Breast epithelium (tissue), 4 donors: ENCODE measurements at places on chromosomes 12 and 14. TPM values are rescaled to one million over a fixed set of nuclear protein-coding genes. Genes with fewer than 3 reads are reported as not detected.

DNA sequence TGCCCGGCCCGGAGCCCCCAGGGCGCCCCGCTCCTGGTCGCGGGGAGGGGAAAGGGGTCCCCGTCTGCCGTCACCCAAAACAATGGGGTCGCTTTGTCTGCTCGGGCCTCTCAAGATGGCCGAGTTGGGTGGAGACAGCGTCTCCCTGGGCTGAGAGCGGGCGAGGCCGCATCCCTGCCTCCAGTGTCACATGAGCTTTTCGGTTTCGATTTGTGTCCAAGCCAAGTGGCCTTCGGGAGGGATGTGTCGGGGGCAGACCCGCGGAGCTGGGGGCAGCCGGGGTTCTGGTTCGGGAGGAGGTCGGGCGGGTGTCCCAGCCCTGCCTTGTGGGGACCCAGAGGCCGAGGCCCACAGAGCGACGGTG lies 790 bp downstream of the DYNC1H1 start:
- DNase-seq = peak; percentile 73

ENDOU gene
- 1.4 TPM for total RNA-seq

POC1B gene
- 30.4 TPM for total RNA-seq

DNA sequence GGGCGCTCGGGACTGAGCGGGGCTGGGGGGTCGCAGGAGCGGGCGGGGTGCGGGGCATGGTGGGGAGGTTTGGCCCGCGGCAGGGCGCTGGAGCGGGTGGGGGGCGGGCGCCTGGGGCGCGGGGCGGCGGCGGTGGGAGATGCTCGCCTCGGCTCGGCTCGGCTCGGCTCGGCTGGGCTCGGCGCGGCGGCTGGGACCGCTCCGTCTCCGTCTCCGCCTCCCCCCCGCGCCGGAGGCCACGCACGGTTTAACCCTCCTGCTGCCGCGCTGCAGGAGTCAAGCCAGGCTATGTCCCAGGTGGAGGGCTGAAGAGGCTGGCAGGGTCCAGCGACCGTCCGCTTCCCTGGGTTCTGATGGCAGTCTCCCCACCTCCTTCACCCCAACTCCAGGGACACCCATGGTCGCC lies at the start of gene PIANP:
Gene PIANP (minus strand): TSS at position 170 of the 406 bp plus-strand sequence. CDS start 2,754 bp downstream, outside the sequence.
- DNase-seq = peak; percentile 26

DNA sequence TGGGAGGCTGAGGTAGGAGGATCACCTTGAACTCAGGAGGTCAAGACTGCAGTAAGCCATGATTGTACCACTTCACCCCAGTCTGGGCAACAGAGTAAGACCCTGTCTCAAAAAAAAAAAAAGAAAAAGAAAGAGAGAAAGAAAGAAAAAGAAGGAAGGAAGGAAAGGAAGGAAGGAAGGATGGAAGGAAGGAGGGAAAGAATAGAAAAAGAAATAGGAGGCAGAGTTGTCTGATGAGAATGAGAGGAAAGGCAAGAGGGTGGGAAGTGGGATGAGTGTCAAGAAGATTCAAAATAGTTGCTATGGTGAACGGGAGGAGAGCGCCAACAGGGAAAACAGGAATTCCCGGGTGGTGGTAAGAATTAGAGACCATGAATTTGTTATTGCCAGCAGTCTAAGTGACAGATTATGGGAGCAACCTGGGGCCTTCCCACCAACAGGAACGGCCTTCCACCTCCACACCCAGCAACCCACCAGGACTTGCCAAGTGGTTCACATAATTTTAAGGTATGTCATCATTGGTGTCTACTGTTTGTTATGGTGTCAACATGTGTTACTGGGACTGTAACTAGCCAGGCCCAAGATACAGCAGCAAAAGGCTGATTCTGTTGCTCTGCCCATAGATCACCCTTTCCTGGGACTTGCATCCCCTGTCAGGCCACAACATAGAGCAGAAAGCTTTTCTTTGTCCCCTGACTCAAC lies 36.1 kb upstream of the C12orf76 start:
- no peak for DNase-seq

GRCh38 chr14:103825101-103825500 lies 22.3 kb downstream of the PPP1R13B start:
- DNase-seq = no peak

DNA sequence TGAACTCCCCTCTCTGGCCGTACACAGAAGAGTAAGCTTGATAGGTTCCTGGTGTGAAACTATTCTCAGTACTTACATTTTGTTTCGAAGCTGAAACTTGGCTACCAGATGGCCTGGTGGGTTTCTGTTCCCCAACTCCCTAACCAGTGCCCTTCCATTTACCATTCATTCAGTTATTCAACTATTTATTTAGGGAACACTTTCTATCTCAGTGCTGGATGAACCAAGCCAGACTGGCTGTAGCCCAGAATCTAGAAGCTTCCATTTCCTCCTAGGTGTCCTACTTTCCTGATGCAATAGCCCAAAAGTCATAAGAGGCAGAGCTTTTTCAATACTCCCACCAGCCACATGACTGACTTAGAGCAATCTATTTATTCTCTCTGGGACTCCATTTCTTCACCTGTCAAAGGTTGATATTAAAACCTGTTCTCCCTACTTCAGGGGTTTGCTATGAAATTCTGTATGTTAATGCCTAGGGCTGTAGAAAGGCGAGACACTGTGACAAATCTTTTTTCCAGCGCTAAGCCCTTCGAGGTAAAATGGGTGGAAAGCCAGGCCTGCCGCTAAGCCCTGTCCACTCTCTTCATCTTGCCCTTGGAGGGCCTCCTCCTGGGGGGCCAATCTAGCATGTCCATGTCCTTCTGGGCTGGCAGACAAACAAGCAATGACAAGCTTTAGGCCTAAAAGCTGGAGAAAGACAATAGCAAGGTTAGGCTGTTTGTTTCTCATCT lies 8.1 kb upstream of the IRF2BPL start:
- DNase-seq = no peak

DNA sequence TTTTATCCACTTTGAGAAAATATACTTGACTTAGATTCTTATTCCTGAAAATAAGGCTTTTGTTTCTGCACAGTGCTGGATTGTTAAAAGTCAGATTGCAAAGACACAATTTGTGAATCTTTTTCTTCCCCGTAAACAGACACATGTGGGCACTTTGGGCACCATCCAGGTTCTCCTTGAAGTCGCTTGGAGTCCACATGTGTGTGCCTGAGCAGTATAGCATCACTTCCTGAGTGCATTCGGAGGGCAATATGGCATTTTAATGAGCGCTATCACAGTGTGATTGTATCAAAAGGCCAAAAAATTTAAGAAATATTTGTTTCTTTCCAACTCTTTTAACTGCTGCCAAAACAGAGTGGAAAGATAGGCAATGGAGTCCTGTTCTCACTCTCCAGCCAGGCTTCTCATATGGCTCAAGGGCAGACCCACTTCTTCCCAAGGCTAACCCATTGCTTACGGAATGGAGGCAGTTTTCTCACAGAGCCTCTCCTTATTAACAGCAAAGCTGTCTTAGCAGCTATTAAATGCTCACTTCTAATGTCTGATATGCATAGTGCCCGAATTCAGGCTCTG lies 397.1 kb downstream of the EGLN3 start:
- DNase-seq = no peak

DNA sequence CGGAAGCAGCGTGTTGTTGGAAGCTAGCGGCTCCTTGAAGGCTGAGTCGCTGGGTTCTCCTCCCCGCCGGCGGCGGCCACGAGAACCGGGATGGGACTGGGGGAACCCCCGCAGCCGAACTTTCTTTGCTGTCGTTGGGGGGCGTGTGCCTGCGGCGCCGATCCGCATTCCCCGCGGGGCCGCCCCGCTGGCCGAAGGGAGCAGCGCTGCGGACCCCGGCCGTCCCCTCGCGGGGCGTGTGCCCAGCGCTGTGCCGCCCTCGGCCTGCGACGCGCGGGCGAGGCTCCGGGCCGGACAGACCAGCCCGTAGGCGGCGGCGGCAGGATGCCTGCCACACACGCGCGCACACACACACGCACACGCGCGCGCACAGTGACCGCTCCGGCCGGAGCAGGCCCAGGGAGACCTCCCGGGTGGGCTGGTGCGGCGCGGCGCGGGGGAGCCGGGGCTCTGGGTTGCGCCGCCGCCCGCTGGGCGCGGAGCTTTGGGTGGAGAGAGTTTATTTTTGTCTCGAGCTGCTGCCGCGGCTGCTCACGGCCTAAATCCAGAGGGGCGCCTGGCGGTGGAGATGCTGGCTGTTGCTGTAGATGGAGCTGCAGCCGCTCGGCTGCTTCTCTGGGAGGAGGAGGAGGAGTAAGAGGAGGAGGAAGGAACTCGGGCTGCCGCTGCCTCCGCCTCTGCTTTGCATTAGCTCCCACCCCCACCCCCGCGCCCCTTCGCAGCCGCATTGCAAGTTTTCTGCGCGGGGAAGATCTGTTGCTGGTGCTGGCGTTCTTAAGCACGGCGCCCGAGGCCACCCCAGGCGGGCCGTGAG lies at the start of gene SAMD4A:
Gene SAMD4A (plus strand): TSS at position 719 of the 814 bp plus-strand sequence. CDS start 789 bp downstream, outside the sequence.
- peak; percentile 68 for DNase-seq

- no peak for DNase-seq
These were observed 208.2 kb downstream of the DAD1 start for GRCh38 chr14:22380571-22381407.

- no peak for DNase-seq
These were observed 135.5 kb downstream of the GCH1 start for GRCh38 chr14:54767139-54767431.

NCAPD2 gene
- total RNA-seq = 53.9 TPM

DNA sequence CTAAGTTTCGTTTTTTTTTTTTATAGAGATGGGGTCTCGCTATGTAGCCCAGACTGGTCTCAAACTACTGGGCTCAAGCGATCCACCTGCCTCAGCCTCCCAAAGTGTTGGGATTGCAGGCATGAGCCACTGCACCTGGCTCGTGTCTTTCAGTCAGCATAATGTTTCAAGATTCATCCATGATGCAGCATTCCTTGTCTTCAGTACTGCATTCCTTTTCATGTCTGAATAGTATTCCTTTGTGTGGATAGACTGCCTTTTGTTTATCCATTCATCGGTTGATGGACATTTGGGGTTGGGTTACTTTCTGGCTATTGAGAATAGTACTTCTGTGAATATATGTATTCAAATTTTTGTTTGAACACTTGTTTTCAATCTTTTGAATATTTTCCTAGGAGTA lies 37.4 kb downstream of the HCAR2 start:
- DNase-seq = no peak

DNA sequence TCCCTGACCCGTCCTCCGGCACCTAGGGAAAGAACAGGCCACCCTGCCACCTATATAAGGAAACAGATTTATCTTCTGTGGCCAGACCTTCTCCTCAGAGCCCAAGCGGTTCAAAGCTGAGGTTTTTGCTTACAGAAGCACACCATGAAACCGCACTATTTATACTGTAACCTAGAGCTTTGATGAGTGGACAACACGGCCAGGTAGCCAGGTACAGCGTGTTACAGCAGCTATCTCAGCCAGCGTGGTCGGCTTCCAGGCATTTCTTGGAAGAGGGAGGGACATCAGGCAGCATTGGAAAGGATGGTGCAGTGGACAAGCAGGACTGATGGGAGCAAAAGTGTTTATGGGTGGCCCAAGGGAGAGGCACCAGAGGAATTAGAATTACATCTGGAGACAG lies 34.4 kb downstream of the TTC7B start:
- DNase-seq = no peak

- DNase-seq = peak; percentile 29
These were observed 106.6 kb downstream of the PRICKLE1 start for GRCh38 chr12:42482748-42483520.

DNA sequence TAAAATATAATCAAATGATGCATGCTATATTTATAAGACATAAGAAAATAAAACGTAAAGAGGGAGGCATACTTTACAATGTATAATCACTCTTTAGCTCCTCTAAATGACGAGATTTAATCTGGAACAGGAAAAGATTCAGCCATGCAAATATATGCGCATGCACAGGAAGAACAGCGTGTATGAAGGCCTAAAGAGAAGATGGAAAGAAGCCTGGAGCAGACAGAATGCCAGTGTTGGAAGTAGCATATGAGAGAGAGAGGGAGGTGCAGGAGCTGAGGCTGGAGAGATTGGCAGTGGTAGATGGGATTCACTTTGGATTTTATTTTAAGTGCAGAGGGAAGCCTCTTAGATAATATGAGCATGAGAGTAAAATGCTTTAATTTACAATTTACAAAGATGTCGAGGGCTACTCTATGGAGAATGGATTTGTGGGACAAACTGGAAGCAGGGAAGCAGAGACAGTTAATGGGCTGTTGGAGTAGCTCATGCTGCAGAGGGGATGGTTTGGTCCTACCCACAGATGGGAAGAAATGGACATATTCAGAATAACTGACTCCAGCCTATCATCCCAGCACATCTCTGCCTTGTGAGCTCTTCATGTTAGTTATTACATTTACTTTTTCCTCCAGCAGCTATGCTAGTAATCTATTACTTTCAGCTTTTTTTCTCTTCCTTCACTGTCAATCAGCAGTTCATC lies 411.1 kb downstream of the TMTC2 start:
- no peak for DNase-seq

- no peak for DNase-seq
These were observed 7.0 kb downstream of the KRT6B start for GRCh38 chr12:52444647-52445595.

DNA sequence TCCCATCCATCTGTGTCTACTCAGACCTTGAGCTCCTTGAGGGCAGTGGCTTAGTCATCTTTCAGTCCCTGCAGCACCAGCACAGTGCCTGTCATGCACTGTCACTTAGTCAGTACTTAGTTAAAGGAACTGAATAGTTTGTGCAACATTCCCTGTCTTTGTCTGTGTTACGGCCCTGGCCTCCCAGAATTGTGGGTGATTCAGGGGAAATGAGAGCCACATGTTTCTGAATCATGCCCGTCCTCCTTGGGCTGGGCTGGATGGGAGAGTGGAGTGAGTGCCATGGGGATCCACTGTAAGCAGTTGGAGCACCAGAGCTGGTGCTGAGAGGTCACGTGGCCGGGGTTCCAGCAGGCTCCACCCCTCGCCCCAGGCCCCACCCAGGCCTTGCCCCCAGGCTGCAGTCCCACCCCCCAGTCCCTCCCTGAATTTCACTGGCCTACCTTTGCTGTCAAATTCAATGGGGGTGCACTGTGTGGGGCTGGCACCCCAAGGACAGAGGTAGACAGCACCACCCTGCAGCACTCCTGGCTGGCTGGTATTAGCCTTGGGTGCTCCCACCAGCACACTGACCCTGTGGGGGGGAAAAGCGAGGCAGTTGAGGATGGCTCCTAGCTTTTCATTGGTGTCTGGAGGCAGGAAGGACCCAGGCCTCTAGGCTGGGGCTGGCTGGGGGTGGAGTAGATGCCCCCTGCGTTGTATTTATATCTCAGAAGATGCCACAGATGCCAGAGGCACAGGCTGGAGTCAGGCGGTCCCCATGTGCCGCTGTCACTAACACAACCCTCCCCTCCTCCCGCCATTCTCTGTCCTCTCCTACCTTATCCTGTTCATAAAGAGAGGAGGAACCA lies 7.5 kb downstream of the ITGA5 start:
- DNase-seq = no peak

GRCh38 chr14:36091096-36091495 lies 85.4 kb downstream of the PTCSC3 start:
- DNase-seq = no peak

GRCh38 chr12:131104463-131105350 lies 151.0 kb downstream of the ADGRD1 start:
- DNase-seq = peak; percentile 85

- DNase-seq = no peak
These were observed 560.4 kb upstream of the FLRT2 start for GRCh38 chr14:84969501-84969900.

AMN1 gene
- total RNA-seq = 10.9 TPM

GRCh38 chr12:113000433-113000832 lies 22.1 kb downstream of the OAS2 start:
- DNase-seq = no peak

OR4K13 gene
- not detected for total RNA-seq

PLEKHD1 gene
- 2.0 TPM for total RNA-seq
